ENCODE measurements at places on chromosomes 4 and X.

GRCh38 chrX:132956421-132957210 lies 1.8 kb downstream of the HS6ST2 start:
- no peak for ATAC-seq

DNA sequence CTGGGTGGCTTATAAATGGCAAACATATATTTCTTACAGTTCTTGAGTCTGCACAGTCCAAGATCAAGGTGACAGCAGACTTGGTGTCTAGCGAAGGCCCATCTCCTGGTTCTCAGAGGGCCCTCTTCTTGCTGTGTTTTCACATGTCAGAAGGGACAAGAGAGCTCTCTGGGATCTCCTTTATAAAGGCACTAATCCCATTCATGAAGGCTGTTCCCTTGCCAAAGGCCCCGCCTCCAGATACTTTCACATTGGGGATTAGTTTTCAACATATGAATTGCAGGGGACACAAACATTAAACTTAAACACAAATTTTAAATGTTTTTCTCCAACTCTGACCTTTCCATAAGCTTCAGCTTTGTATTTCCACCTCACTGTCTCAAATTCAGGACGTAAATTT lies 1135.0 kb upstream of the TENM3 start:
- no peak for ATAC-seq

GRCh38 chrX:49282647-49283011 lies 13.0 kb downstream of the PPP1R3F start:
- ATAC-seq = peak; percentile 39

DNA sequence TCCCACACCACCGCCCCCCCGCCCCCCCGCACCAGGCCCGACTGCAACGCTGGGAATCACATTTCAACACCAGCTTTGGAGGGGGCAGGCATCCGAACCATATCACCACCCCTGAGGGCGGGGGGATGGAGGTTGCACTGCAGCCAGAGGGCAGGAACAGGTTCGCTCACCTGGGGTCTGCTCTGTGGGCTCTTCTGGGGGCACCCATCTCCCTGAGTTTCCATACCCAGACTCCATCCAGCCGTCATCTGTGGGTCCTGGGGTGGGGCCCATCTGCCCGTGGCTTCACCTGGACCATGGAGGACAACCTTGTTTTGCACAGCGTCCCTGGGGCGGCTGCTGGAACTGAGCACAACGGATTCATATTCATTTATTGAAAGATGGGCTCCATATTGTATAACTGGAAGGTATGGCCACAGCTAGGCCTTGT lies 6.9 kb downstream of the PSAPL1 start:
- no peak for ATAC-seq
